ENCODE measurements at places on chromosomes 3 and 15.

DNA sequence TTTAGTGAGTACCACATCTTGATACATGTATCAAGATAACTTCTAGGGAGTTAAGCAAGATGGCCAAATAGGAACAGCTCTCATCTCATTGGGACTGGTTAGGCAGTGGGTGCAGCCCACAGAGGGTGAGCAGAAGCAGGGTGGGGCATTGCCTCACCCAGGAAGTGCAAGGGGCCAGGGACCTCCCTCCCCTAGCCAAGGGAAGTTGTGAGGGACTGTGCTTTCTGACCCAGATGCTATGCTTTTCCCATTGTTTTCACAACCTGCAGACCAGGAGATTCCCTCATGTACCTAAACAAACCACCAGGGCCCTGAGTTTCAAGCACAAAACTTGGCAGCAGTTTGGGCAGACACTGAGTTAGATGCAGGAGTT is 665.0 kb upstream of the CBLB start:
- no peak for DNase-seq

- DNase-seq: no peak
Observed at GRCh38 chr3:52019352-52020080, 23.8 kb upstream of the RPL29 start.

GRCh38 chr3:119912220-119912619 is 130.3 kb downstream of the NR1I2 start:
- DNase-seq: no peak

- DNase-seq: no peak
Observed at GRCh38 chr3:71077070-71077469, 506.5 kb downstream of the FOXP1 start.

DNA sequence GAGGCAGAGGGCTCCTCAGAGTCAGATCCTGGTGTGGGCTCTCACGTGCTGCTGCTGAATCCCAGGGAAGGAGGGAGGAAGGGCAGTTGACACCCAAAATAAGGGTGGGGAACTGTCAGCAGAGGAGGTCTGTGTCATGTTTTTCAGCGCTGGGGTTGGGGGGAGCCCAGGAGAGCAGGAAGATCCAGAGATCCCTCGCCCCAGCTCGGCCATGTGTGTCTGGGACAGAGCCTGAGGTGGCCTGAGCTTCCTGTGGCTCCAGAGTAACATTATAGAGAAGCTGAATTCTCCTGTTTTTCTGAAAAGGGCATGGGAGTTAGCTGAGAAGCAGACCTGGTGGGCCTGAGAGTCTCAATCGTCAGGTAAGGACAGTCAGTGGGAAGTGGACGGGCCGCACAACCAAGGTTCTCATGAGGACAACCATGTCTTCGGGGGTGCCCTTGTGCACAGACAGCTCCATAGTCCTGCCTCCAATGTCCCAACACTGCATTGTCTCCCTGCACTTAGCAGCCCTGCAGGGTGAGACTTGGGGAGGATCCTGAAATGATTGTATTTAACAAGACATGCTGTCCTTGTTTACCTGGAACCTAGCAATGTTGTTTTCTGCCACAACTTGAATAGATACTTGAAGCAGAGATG is 18.4 kb downstream of the UMPS start:
- DNase-seq: no peak

GRCh38 chr15:78396976-78397375 is 41.0 kb upstream of the IREB2 start:
- no peak for DNase-seq

DNA sequence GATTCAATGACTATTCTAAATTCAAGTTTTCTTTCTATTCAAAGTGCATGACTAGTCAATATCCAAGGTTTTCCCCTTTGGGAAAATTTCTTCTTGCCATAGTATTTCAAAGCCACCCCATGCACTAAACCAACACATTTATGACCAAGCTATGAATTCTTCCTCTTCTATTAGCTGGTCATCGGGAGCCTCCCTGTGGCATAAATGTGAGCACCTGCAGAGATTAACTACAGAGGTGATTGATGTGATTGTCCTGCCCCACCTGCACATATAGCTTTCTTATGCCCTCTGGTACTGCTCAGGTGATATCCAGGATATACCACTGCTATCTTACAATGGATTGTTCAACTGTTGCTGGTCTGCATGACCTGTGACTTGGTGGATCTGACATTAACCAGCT is 694.9 kb downstream of the ZBBX start:
- no peak for DNase-seq

DNA sequence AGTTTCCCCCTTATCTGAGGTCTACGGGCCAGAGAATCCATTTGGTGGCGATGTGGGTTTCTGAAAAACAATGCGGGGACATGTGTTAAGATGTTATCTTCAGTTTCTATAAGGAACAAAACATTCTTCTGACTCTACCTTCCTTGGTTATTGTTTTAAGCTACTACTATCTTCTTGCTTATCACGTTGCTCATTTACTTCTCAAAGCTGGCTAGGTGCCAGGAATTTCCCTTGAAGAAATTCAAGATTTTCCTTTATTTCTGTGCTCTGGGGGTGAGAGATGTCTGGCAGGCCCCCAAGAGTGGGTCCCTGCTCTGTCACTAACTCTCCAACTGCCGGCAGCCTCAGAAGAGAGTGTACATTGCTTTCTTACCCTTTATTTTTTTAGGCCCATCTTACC is 119.8 kb downstream of the RYR3 start:
- DNase-seq: no peak

DNA sequence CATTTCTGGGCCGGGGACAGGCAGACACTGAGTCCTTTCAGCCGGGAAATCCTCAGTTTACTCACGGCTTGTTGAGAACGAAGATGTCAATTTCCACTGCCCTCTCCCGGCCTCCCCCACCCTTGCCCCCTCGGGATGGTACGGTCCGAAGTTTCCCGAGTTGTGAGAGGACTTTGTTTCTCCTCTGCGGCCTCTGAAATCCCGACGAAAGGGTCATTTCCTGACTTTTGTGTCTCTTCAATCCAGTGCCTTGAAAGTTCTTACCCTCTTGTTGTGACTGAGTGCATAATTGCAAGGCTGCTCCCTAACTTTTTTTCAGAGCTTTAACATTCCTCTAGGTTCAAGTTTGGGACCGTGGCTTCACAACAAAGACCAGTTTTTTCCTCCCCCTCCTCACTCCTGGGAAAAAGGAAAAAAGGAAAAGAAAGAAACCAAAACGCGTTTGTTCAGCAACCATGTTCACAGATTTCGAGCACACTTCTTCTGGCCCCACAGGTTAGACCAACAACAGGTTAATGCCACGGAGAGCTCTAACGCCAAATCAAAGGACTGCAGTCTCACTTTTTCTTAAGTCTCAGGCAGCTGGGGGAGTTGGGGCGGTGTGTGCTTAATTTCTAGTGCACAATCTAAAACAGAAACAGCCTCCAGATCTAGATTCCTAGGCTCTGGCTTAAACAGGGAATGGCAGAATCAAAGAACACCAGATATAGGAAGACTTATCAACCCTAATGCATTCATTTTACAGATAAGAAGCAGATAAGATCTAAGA is 138.9 kb downstream of the TMCO5A start:
- no peak for DNase-seq

GRCh38 chr3:99842826-99843589 is 25.3 kb downstream of the CMSS1 start:
- no peak for DNase-seq

DNA sequence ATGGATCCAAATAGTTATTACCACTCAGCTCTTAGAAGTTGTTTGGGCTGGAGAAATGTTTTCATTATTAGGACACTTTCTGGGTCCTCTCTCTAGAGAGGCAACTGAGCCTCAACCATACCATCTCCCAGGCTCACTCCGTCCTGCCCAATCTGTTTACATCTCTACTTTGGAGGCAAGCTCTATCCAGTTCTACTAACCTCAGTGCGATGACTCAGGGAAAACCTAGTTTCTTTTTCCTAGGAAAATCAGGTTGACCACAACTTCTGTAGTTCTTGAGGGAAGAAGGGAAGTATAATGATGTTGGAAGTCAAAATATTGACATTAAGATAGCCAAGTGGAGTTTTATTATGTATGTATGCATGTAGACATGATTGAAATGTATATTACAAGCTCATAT is 40.4 kb downstream of the LPP start:
- no peak for DNase-seq

DNA sequence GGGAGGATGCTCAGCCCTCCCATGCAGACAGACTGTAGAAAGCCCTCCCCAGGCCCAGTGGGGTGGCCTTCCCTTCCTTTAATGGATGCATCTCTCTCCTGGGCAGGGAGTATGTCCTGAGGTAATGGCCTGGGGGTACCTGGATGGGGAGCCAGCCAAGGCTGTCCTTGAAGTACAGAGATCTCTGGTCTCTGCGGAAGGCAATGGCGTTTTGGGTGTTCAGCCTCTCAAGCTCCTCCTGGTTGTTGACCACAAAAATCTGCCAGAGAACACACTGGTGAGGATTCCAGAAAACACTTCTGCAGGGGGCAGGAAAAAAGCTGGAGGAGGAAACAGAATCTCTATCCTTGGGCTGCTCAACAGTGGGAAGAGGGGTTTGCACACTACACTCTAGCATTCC is 28.9 kb downstream of the EAF1 start:
- no peak for DNase-seq

GRCh38 chr3:51389423-51390183 is 1.5 kb upstream of the RBM15B start:
- no peak for DNase-seq

GRCh38 chr15:100737214-100737613 is 134.8 kb downstream of the ASB7 start:
- no peak for DNase-seq

- no peak for DNase-seq
Observed at GRCh38 chr3:38116471-38117162, 20.3 kb downstream of the ACAA1 start.

- no peak for DNase-seq
Observed at GRCh38 chr3:140595295-140595694, 82.6 kb upstream of the TRIM42 start.

DNA sequence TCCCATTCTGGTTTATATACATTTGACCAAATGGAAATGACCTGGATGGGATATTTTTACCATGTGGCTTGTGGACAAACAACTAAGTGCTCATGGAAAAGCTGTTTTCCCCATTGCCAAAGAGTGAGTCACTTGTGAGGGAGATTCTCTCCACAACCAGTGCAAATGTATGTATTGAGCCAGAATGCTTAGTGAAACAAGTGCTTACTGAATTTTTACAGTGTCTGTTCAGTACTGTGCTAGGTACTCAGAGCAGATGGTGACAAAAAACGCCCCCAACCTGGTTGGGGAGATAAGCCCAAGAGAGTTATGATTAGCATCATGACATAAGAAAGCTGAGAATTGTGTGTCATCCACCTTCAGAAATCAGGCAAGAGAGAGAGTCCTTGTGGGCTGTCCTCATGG is 2.3 kb downstream of the CHP1 start:
- DNase-seq: no peak

All from activated T-helper 1 cell treated with anti-CD3 and anti-CD28 coated beads, Interleukin-2, amount 50 U/mL, for 16 hours (primary cell).